ENCODE measurements at places on chromosomes 5 and 9. TPM values are rescaled to one million over a fixed set of nuclear protein-coding genes. Genes with fewer than 3 reads are reported as not detected.

The ADGRV1 gene
- 55.3 TPM for total RNA-seq

The SLC25A48 gene
- total RNA-seq: 0.33 TPM

- no peak for DNase-seq
These were observed 334.0 kb downstream of the ASTN2 start for GRCh38 chr9:117080765-117081390.

DNA sequence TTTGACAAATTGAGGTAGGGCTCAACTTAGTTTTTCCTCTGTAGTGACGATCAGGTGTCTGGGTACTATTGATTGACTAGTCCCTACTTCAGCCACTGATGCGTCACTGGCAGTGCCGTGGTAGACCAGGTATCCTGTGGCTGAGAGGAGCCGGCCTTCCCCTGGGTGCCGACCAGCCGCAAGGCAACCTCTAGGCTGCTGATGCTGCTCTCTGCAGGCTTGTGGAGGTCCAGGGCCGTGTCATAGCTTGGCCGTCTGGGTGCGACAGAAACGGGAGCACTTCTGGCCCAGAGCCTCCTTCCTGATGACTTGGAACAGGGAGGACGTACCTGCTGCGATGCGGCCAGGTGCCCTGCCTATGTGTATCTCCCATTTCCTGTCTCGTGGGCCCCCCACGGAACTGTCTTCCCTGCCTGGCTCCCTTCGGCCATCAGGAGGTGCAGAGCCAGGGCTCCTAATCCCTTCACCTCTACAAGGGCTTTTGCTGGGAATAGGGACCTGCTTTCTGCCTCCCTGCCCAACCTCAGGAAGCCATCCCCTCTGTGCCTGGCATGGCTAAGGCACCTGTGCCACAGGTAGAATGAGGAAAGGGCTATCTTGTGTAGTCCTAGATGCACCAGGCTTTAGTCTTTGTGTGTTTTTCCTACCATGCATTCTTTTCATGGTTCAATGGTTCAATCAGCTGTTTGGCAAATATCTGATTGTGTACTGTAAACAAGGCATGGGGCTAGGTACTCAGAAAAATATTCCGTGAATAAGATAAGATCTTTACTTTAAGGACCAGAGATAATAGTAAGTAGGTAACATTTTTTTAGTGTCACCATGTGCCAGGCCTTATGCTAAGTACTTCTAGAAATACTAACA lies 44.6 kb downstream of the MVB12B start:
- DNase-seq: no peak

DNA sequence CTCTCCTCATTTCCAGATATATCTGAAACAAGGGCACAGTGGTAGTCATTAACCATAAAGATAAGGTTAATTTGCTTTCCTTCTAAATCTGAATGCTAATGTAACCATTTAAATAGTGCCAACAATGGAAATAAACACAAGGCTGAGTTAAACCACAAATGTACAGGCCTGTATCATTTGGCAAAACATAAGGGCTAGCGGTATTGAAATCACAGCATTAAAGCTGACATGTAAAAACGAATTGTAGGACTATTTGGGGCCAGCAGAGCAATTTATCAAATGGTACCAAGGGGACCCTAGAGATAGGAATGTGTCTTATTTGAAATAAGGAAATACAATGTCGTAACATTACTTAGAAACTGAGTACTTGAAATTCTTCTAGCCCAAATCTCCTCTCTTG lies 247.5 kb upstream of the RPS23 start:
- no peak for DNase-seq

The ACTBL2 gene
- total RNA-seq: not detected

DNA sequence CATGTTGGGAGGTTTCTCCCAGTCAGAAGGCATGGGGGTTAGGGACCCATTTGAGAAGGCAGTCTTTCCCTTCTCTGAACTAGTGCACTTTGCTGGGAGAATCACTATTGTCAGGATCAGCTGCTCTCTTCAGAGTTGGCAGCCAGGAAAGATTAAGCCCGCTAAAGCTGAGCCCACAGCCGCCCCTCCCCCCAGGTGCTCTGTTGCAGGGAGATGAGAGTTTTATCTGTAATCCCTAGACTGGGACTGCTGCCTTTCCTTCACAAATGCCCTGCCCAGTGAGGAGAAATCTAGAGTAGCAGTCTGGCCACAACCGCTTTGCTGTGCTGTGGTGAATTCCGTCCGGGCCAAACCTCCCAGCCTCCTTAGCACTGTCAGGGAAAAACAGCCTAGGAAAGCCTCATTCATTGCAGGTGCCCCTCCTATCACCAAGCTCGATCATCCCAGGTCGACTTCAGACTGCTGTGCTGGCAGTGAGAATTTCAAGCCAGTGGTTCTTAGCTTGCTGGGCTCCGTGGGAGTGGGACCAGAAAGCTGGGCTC lies 69.8 kb downstream of the CNTLN start:
- DNase-seq: no peak

The TLX3 gene
- total RNA-seq: not detected

The RAD50 gene
- total RNA-seq: 44.2 TPM

GRCh38 chr5:51452562-51452961 lies 69.3 kb downstream of the ISL1 start:
- no peak for DNase-seq

DNA sequence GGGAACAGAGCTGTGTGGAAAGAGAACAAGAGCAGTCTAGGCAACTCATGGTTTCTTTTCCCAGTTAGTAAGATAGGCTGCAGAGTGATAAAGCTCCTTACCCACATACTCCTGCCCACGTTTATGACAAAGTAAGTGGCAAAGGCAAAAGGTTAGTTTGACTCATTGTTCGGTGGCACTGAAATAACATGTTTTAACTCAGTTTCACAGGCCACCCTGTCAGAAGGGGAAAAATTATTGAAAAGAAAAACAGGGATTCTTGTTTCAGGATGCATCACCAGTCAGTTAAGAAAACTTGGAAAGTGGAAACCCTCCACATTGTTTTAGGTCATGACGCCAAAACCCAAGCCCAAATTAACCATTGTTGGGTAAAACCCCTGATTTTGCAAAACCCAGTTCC lies 22.3 kb upstream of the DAB2 start:
- no peak for DNase-seq

GRCh38 chr5:132224716-132225115 lies 2.9 kb downstream of the P4HA2 start:
- no peak for DNase-seq

The ANGPTL2 gene
- total RNA-seq: 30.9 TPM

- DNase-seq: no peak
These were observed 3.1 kb downstream of the QRFP start for GRCh38 chr9:130893341-130894101.

GRCh38 chr5:174459071-174459702 lies 265.2 kb upstream of the MSX2 start:
- DNase-seq: no peak

GRCh38 chr5:31047007-31047406 lies 146.5 kb upstream of the CDH6 start:
- DNase-seq: no peak

DNA sequence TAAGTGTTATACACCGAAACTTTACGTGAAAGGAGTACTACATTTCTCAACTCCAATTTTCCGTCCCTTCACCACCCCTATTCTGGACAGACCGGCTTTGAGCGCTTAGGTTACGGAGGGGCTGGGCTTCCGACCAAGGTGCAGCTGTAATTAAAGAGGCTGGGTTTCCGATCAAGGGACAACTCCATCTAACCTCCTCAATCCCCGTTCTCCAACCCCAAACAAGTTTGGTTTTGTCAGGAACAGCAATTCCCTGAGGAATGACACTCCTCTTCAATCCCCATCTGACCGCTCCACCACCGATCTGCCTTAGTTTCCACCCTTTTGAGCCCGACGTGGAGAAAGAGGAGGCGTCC lies 577 bp downstream of the TUT7 start:
- DNase-seq: peak; percentile 40

The SHROOM1 gene
- total RNA-seq: 12.6 TPM

DNA sequence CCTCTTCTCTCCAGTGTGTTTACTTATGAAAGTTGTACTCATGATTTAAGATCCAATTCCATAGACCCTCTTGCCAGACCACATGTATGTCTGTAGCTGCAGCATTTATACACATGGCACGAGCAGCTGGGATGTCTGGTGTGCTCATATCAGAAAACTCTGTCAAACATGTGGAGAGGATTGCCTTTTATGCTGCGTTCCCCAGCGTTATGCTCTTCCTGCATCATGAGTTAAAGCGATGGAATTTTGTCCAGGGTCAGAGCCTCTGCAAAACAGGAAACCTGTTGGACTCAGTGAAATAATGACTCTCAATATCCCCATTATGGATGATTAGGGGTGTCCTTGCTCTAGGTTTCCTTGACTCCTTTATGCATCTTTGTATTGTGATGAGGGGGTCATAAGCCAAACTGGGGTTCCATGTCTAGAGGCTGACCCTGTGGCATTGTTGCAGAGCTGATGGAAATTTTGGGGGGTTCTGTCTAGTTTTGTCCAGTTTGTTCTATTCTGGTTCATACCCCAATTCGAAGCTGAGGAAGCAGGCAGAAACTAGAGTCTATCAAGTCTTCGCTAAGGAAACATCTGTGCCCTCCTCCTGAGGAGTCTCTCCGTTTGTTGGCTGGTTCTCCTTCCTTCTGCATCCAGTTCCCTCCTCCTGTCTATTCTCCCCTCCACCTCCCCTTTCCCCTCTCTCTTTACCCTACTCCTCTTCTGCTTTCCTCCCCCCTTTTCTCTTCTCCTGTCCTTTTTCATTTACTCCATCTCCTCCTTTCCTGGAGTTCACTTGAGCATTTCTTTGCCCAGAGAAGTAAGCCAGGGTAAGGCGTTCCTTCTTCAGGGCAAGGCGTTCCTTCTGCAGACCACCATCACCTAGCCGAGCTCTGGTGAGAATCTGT lies 252.8 kb downstream of the MAST4 start:
- DNase-seq: no peak

DNA sequence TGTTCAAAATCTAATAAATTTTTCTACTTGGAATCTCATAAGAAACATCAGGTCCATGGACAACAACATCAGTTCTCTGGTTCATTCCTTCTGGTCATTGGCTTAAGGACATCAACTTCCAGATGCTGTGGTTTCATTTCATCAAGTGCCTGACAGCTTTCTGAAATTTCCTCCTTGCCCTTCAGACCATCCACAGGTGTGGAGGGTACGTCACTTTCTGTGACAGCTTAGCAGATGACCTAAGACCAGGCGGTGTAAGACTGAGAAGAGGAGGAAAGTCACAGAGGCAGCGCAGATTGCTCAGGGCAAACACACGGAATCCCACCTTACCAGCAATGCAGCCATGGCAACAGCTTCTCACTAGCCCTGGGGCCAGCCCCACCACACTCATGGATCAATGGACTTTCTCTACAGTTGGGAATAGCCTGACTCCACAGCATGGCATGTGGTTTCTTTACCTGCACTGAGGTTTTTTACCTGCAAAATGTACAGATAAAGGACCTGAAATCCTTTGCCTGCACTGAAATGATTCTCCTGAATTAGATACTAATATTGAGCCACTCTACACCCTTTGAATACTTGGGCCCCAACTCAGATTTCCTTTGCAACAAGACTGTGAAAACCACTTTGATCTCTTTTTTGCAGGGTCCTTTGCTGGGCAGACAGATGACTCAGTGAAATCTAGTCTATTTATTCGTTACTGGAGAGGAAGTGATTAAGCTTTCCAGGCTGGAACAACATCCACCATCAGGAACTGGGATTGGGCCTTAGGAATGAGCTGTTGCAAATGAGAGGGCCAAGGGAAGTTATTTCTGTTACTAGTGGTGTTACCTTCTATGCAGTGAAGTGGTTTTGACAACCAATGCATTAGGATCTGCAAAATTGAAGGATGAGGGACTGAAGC lies 26.9 kb downstream of the TICAM2 start:
- DNase-seq: no peak

DNA sequence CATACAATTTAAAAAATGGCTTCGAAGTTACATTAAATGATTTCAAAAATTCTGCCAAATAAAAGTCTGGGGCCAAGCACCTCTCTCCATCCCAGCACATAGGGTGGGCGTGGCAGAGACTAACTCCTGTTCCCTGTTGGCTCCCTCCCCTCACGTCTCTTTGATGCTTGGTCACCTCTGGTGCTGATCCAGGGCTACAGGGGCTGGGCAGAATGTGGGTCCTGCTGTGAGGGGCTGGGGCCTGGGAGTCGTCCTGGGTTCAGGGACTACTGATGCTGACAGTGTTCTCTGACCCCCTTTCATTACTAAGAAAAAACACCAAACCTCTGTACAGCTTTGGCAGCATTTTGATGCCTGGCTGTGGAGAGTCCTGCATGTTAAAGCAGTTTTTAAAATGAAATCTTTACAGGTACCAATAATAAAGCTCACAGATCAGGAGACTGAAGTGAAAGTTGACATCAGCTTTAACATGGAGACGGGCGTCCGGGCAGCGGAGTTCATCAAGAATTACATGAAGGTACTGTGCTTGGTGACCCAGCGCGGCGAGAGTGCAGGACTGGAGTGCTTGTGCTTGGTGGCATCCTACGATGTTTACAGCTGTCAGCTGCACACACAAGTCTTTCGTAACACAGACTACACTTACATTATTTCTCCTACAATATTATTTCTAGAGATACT lies 29.0 kb downstream of the TENT4A start:
- DNase-seq: no peak

GRCh38 chr5:139021346-139021745 lies 146.2 kb upstream of the LRRTM2 start:
- DNase-seq: no peak

DNA sequence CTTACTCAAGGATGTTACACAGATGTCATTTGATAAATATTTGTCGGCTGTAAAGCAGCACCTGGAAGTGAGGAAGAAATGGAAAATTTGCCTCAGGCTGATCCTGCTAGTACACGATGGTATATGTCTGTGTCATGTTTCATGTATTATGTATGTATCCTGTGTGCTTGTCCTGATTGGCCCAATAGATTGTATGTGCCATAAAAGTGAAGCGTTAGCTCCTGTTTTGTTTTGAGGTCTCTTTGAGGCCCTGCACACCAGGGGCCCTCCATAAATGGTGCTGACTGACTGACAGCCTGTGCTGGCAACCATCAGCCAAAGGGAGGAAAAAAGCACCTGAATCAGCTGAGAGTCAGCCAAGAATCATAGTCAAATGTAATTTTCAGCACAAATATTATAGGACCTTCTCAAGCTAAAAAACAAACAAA lies 11.8 kb upstream of the LNPEP start:
- no peak for DNase-seq

The SH3TC2 gene
- 2.3 TPM for total RNA-seq

DNA sequence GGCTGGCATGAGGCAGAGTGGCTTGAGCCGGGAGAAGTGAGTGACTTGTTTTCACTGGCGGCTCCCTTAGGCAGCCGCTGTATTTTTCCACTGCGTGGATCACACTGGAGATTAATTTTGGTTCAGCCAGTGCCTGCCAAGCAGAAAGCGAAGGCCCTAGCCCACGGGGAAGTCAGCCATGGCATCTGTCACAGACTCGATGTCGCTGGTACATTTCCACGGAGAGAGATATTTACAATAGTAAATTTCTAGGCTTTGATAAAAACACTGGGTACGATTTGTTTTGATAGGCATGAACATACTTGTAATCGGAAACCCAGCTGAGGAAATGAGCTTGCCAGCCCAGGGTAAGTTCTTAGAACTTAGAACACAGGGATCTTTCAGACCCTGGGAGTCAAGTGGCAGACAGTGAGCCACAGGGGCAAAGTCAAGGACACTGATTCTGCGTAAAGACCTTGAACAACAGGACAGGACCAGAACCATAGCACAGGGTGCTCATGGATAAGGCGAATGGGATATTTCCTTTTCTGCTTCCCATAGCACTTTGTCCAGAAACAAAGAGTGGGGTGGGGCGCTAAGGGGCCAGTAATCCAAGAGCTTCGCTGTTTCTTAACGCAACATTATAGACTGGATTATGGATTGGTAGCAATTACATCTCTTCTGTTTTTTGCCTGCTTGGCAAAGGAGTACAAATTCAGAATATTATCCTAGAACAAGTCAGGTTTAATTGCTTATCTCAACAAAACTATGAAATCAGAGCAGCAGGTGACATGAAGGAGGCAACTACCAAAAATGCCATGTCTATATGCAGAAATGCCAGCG lies 4.5 kb downstream of the DUSP1 start:
- DNase-seq: peak; percentile 82

The TIMD4 gene
- 0.88 TPM for total RNA-seq
